Tibial nerve (tissue), 4 donors: ENCODE measurements at places on chromosomes 2 and 18. TPM values are rescaled to one million over a fixed set of nuclear protein-coding genes. Genes with fewer than 3 reads are reported as not detected.
A peak's percentile ranks its signal among the peaks of the same experiment; 100 is the strongest.

The ALK gene
- total RNA-seq, result 0.42 TPM

The IL1B gene
- 0.22 TPM for total RNA-seq

The LINC00305 gene
- not detected for total RNA-seq

The CIDEA gene
- total RNA-seq, result 135 TPM

The OSBPL1A gene
- total RNA-seq, result 109 TPM

The SKOR2 gene
- not detected for total RNA-seq

DNA sequence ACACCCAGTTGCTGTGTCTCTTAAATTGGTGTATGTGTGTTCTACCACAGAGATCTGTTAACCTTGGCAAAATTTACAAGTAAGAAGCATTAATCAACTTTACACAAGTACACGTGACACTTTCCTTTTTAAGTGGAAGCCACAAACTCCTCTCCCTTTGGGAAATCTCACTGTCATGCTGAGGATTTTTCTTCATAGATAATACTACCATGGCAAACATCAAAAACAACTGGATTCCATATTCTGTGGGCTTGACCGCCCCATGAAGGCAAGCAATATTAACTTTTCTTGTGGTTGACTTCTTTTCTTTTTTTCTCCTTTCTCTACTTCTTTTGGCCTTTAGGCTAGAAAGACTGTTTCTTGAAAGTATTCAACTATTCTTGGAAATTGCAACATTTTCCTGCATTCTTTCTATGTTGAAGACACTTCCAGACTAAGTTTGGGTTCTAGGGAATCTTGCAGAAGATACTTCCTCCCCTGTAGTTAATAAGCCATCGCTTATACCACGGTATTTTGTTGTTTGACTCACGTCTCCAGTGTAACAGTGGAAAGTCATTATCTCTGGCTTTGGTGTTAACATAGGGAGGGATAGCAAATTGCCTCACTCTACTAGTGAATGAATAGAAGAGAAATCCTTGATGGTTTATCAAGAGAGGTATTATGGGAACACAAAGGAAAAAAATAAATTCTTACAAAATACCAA, 79.5 kb downstream of the SLC8A1 start:
- no peaks in the 10 kb centered on the region for H3K4me1 ChIP-seq
- H3K27ac ChIP-seq, result no peak overlapping the region
- no peaks in the 10 kb centered on the region for H3K27me3 ChIP-seq
- H3K36me3 ChIP-seq, result no peaks in the 10 kb centered on the region

DNA sequence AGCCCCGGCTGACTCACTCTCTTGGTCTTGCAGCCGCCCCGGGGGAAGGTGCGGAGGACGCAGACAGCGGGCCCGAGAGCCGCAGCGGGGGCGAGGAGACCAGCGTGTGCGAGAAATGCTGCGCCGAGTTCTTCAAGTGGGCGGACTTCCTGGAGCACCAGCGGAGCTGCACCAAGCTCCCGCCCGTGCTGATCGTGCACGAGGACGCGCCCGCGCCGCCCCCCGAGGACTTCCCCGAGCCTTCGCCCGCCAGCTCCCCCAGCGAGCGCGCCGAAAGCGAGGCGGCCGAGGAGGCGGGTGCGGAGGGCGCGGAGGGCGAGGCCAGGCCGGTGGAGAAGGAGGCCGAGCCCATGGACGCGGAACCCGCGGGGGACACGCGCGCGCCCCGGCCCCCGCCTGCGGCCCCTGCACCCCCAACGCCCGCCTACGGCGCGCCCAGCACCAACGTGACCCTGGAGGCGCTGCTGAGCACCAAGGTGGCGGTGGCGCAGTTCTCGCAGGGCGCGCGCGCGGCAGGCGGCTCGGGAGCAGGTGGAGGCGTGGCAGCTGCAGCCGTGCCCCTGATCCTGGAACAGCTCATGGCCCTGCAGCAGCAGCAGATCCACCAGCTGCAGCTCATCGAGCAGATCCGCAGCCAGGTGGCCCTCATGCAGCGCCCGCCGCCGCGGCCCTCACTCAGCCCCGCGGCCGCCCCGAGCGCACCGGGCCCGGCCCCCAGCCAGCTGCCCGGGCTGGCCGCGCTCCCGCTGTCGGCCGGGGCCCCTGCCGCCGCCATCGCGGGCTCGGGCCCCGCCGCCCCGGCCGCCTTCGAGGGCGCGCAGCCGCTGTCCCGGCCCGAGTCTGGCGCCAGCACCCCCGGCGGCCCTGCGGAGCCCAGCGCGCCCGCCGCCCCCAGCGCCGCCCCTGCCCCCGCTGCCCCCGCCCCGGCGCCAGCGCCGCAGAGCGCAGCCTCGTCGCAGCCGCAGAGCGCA, 12.7 kb downstream of the SALL3 start:
- no peaks in the 10 kb centered on the region for H3K4me1 ChIP-seq
- H3K4me3 ChIP-seq, result no peak overlapping the region
- no peaks in the 10 kb centered on the region for H3K27me3 ChIP-seq
- DNase-seq, result no peak
- H3K36me3 ChIP-seq, result no peaks in the 10 kb centered on the region
- H3K27ac ChIP-seq, result no peak overlapping the region

DNA sequence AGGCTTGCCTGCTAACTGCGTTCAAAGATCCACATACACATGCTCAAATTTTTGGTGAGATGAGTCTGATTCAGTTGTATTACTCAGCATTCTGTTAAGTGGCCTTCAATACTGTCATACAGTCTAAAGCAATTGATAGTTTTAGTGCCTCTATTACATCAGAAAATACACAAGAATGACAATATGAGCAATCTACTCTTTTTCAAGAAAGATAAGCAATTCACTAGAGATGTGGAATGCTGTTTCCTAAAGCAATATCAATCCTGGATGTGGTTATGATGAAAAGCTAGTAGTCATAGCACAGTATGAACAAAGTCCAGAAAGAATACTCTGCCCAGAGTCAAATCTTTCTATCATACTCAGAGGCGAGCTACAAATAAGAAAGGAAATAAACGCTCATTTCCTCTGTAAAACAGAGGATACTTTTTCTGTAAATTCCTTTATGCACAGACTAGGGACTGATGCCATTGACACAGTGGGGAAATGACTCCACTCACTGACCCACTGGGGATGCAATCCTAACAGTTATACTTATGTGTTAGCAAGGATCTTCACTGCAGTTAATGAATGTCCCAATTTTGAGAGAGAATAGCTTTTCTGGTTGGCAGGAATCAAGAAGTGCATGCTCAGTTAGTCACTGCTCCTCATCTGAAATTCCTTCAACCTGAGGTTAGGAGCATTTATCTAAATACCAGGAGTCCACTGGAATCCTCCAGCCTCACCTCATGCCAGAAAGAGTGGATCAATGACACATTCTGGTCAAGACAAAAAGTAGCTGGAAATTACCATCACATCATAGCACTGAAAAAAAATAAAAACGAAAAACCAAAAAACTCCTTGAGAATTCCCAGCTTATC, 83.3 kb downstream of the PDE11A start:
- no peaks in the 10 kb centered on the region for H3K27me3 ChIP-seq
- H3K36me3 ChIP-seq, result no peaks in the 10 kb centered on the region
- DNase-seq, result no peak
- H3K27ac ChIP-seq, result no peak overlapping the region
- H3K4me1 ChIP-seq, result no peaks in the 10 kb centered on the region

GRCh38 chr2:119732601-119733164, 27.0 kb upstream of the PTPN4 start:
- peaks cover 4% of the 10 kb centered on the region for H3K27me3 ChIP-seq
- no peaks in the 10 kb centered on the region for H3K4me1 ChIP-seq

- H3K36me3 ChIP-seq, result no peaks in the 10 kb centered on the region
- no peak overlapping the region for H3K27ac ChIP-seq
- DNase-seq, result no peak
- no peaks in the 10 kb centered on the region for H3K4me1 ChIP-seq
Measured at GRCh38 chr2:122480501-122481243, 725.2 kb downstream of the TSN start.

DNA sequence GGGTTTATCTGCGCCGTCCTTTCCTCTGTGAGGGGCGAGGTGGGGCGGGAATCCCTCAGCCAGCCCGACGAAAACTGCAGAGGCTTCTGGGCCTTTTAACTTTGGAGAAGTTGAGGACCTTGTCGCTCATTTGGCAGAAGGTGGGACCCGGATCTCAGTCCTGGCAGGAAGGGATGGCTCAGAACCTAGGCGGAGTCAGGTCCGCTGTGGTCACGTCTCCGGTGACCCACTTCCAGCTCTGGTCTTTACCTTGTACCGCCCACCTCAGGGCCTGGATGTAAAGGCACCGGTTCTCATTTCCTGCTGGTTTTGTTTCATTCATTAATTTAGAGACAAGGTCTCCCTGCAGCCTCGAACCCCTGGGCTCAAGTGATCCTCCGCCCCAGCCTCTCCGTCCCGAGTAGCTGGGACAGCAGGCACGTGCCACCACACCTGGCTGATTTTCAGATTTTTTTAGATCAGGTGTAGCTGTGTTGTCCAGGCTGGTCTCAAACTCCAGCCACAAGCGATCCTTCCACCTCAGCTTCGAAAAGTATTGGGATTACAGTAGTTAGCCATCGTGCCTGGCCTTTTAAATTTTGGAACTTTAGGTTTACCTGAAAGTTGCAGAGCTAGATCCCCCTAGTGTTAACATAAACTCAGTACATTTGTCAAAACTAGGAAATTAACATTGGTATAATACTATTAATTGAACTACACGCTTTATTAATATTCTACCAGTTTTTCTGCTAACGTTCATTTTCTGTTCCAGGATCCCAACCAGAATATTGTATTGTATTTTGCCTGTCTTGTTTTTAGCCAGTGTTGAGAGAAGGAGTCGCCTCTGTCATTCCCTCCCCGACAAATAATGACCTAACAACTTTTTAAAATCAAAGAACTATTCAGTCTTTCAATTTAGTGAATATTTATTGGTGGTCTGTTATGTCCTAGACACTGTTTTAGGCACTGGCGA, 852 bp downstream of the POLI start:
- no peaks in the 10 kb centered on the region for H3K36me3 ChIP-seq
- DNase-seq, result no peak
- no peaks in the 10 kb centered on the region for H3K27me3 ChIP-seq
- H3K4me3 ChIP-seq, result peak overlapping the region; percentile 89
- peaks cover 28% of the 10 kb centered on the region for H3K4me1 ChIP-seq

DNA sequence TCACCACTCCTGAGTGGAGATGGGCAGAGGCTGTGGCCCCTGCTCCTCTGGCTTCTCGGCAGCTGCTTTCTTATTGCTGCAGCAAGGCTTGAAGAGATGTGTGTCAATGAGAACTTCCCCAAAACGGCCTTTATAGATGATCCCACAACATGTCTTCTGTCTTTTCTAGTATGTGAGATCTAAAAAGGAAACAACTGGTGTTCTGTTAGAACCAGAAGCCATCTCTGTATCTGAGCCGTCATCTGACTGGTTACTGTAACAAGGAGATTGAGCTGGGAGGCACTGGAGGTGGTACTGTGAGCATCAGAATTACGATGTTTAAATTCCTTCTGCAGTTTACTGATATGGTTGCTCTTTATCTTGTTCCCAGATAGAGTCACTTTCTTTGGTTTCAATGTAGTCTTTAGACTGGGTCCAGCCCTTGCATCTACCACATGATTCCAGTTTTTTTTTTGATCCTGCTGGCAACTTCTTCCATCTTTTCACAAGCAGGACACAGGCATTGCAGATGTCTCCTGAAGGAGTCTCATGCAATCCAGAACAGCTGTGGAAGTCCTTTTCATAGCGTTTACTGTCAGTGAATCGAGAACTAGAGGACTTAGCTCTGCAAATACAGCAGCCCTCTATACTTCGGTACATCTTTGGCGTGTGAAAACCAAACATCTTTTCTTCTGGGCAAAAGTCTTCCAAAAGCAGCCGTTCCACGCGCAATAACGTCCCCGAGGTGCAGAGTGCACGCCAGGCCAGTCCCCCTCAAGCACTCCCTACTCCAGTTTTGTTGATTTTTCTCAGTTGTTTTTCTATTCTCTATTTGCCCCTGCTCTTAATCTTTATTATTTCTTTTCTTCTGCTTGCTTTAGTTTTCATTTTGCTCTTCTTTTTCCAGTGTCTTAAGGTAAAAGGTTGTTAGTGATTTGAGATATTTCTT, 29.7 kb downstream of the TAF4B start:
- no peak for DNase-seq
- H3K36me3 ChIP-seq, result no peaks in the 10 kb centered on the region
- H3K27me3 ChIP-seq, result no peaks in the 10 kb centered on the region
- H3K4me1 ChIP-seq, result no peaks in the 10 kb centered on the region

- no peaks in the 10 kb centered on the region for H3K36me3 ChIP-seq
- no peak overlapping the region for H3K4me3 ChIP-seq
- H3K27ac ChIP-seq, result peak overlapping the region; percentile 72
Measured at GRCh38 chr2:20148923-20149702, 75.8 kb downstream of the SDC1 start.

DNA sequence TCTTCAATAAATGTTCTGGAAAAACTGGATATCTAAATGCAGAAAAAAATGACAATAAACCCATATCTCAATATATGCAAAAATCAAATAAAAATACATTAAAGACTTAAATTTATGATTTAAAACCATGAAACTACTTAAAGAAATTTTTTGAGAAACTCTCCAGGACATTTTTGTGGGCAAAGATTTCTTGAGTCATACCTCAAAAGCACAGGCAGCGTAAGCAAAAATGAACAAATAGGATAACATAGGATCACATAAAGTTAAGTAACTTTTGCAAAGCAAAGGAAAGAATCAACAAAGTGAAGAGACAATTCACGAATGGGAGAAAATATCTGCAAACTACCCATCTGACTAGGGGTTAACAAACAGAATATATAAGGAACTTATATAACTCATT, 1545.5 kb downstream of the SUCLG1 start:
- H3K4me3 ChIP-seq, result no peak overlapping the region
- H3K4me1 ChIP-seq, result no peaks in the 10 kb centered on the region
- no peaks in the 10 kb centered on the region for H3K36me3 ChIP-seq
- no peak for DNase-seq
- H3K27ac ChIP-seq, result no peak overlapping the region
- no peaks in the 10 kb centered on the region for H3K27me3 ChIP-seq

DNA sequence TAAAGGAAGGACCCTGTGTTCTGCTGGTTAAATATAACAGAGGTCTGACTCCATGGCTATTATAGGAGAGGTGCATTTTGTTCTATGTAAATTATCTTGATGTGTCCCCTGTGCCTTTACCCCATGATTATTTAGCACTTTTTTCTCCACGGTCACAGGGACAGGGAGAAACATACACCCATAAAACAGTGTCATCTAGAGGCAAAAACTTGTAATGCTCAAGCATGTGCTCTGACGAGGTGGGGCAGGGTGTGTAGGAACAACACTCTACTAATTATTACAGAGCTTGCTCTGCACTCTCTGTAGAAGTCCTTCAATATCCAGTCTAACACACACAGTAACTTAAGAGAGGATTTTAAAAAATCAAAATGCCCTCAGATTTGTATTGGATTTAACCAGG, 187.9 kb downstream of the NEDD4L start:
- no peaks in the 10 kb centered on the region for H3K36me3 ChIP-seq
- no peak overlapping the region for H3K4me3 ChIP-seq
- H3K27ac ChIP-seq, result no peak overlapping the region
- no peaks in the 10 kb centered on the region for H3K4me1 ChIP-seq
- no peak for DNase-seq
